ENCODE measurements at places on chromosomes 1 and 21. TPM values are rescaled to one million over a fixed set of nuclear protein-coding genes. Genes with fewer than 3 reads are reported as not detected.

DNA sequence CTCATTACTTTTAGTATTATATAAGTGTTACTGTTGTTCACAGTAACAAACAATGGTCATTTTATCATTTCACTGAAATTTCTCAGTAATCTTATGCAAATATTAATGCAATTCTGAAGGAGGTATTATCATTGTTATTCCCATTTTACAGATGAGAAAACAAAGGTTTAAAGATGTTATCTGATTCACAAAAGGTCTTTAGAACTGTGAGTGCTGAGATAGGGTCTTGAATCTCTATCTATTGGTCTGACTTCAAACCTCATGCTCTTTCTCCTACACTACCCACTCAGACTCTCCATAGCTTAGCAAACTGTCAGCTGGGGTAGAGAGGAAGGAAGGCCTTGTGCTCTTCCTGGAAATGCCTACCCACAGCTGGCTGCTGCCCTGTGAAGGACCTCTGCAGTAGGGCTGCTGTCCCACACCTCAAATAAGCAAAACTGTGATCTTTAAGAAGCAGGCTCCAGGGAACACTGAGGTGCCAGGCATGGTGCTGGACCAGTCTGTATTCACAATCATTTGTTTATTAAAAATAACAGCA is 6.2 kb upstream of the OSCP1 start:
- no peak overlapping the region for H3K27ac ChIP-seq
- H3K27me3 ChIP-seq, result no peaks in the 10 kb centered on the region
- H3K4me3 ChIP-seq, result no peak overlapping the region
- H3K4me1 ChIP-seq, result no peaks in the 10 kb centered on the region
- H3K36me3 ChIP-seq, result peaks cover 38% of the 10 kb centered on the region
- no peak for DNase-seq

DNA sequence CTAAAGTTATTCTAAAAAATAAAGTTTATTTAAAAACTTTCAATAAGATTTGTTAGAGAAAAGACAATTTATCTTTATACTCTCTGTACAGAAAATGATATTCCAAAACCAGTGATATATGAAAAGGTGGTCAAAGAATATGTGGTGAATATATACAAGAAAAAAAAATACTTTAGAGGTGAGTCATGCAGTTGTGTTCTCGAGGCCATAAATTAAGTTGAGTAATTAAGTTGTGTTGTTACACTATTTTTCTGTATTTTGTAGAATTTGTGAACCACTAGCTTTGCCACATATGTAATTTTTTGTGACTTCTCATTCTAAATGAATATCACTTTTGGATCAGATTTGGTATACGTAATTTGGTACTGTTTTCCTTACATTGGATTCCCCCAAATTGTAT is 23.6 kb upstream of the DUSP10 start:
- no peaks in the 10 kb centered on the region for H3K36me3 ChIP-seq
- H3K4me1 ChIP-seq, result no peaks in the 10 kb centered on the region
- no peak overlapping the region for H3K4me3 ChIP-seq
- H3K27me3 ChIP-seq, result no peaks in the 10 kb centered on the region
- no peak for DNase-seq

DNA sequence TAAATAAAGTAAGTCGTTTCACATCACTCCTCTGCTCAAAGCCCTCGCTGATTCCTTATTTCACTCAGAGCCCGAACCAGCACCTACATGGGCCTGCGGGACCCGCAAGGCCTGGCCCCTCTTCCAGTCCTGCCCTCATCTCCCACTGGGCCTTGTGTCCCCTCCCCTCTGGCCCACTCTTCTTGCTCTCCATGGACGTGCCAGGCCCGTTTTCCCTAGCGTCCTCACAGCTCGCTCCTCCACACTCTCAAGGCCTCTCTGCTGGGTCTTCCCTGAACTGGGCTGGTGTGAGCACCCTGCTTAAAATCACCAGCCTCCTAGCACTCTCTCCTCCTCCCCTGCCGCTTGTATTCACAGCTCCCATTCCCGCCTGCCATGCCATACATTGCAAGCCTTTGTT is 237.9 kb downstream of the FOXD2 start:
- DNase-seq, result peak; percentile 9
- no peaks in the 10 kb centered on the region for H3K27me3 ChIP-seq
- H3K27ac ChIP-seq, result no peak overlapping the region

Gene TFF3
- polyA plus RNA-seq, result 4.1 TPM

GRCh38 chr1:151935154-151935553 is 25.8 kb upstream of the THEM4 start:
- peaks cover 7% of the 10 kb centered on the region for H3K4me1 ChIP-seq
- no peak for DNase-seq
- no peaks in the 10 kb centered on the region for H3K36me3 ChIP-seq
- H3K27ac ChIP-seq, result no peak overlapping the region
- no peak overlapping the region for H3K4me3 ChIP-seq

Gene RIPPLY3
- polyA plus RNA-seq, result 0.21 TPM

GRCh38 chr1:23643736-23644554 is 47.7 kb upstream of the RPL11 start:
- DNase-seq, result no peak
- H3K27me3 ChIP-seq, result no peaks in the 10 kb centered on the region
- H3K4me1 ChIP-seq, result no peaks in the 10 kb centered on the region
- no peak overlapping the region for H3K4me3 ChIP-seq
- H3K36me3 ChIP-seq, result no peaks in the 10 kb centered on the region

GRCh38 chr1:168469690-168470089 is 74.1 kb downstream of the XCL2 start:
- H3K4me3 ChIP-seq, result no peak overlapping the region
- no peak overlapping the region for H3K27ac ChIP-seq
- no peak for DNase-seq
- no peaks in the 10 kb centered on the region for H3K27me3 ChIP-seq
- no peaks in the 10 kb centered on the region for H3K4me1 ChIP-seq
- H3K36me3 ChIP-seq, result no peaks in the 10 kb centered on the region

DNA sequence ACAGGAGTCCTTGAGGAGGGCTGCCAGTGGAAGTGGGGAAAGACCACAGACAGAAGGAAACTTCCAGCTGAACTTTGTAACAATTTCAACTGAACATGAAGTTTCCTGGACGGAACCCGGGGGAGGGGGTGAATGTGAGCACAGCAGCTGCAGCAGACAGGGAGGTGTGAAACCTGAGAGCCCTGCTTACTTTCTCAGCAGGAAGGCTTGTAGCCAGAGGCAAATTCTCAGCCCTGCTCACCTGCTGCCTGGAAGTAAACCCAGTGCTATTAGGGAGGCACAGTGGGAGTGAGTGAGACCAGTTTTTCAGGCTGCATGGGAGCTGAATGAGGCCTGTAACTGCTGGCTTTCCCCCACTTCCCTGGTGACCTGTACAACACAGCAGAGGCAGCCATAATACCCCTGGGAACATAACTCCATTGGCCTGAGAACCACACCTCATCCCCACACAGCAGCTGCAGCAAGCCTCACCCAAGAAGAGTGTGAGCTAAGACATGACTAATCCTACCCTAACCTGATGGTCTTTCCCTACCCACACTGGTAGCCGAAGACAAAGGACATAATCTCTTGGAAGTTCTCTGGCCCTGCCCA is 9.6 kb upstream of the SPRR2F start:
- no peak overlapping the region for H3K4me3 ChIP-seq
- H3K36me3 ChIP-seq, result no peaks in the 10 kb centered on the region
- no peak for DNase-seq
- H3K27me3 ChIP-seq, result no peaks in the 10 kb centered on the region
- H3K27ac ChIP-seq, result no peak overlapping the region

GRCh38 chr1:81406292-81406999 is 394.3 kb upstream of the ADGRL2 start:
- no peak overlapping the region for H3K27ac ChIP-seq
- no peaks in the 10 kb centered on the region for H3K36me3 ChIP-seq
- no peaks in the 10 kb centered on the region for H3K27me3 ChIP-seq
- no peak overlapping the region for H3K4me3 ChIP-seq
- no peaks in the 10 kb centered on the region for H3K4me1 ChIP-seq
- DNase-seq, result no peak

Gene MATN1
- not detected for polyA plus RNA-seq

DNA sequence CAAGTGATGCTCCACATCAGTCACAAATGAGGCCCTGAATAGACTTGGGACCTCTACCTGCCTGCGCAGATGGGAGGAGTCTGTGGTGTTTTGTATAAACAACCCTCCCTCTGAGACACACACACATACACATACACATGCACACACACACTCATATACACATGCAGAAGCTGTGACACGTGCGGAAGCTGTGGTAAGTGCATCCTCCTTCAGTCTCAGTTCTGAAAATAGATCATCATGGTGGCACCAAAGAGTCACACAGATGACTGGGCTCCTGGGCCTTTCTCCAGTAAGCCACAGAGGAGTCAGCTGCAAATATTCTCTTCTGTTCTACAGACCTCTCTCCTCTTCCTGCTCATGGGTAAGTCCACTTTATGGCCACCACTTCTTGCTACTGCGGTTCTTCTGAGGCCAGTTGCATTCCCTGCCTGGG is at the start of gene LY9:
TSS of gene LY9 (plus strand) at position 224 of the 433 bp plus-strand sequence. CDS start at position 238, 14 bp downstream.
- DNase-seq, result no peak
- H3K4me3 ChIP-seq, result no peak within 1 kb of the TSS
- H3K27me3 ChIP-seq, result no peaks in the 10 kb centered on the region

Gene ATP1A4
- polyA plus RNA-seq, result not detected

Gene OR2T2
- not detected for polyA plus RNA-seq

Gene FCRL5
- 0.72 TPM for polyA plus RNA-seq

Gene OR2L3
- not detected for polyA plus RNA-seq

Gene PTPRC
- polyA plus RNA-seq, result 7.3 TPM

- peak overlapping the region; percentile 79 for H3K27ac ChIP-seq
- H3K4me3 ChIP-seq, result peak overlapping the region; percentile 43
- H3K27me3 ChIP-seq, result no peaks in the 10 kb centered on the region
- H3K36me3 ChIP-seq, result no peaks in the 10 kb centered on the region
- H3K4me1 ChIP-seq, result peaks cover 14% of the 10 kb centered on the region
- DNase-seq, result no peak
Observed at GRCh38 chr1:146051452-146051851, 29.9 kb upstream of the HJV start.

DNA sequence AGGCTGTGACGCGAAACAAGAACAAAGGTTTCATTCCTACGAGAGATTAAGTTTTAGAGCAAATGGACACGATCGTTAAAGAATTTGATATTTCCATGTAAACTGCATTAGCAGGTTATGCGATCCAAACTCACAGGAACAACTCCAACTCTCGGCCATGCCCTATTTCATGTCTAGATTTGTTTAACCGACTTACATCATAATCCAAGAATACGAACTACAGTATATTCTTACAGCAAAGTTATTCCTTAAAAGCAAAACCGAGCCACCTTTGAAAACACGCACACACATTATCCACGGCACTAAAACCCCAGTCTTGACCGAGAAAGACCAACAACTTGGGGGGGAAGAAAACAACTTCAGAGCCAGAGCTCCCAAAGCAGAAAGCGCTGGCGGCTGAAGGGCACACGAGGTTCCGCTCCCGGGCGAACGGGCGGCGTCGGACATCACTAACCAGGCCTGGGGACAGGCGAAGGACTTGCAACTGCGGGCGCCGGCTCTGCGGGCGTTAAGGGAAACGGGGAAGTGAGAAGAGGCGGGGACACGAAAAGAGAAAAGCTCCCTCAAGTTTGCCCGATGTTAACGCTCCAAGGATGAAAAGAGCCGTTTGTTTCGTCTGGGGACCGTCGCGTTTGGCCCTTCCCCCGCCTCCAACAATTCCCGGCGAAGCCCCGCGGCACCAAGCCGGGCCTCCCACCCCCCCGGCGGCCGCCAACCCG is 690 bp downstream of the B3GALNT2 start:
- H3K27me3 ChIP-seq, result no peaks in the 10 kb centered on the region
- H3K36me3 ChIP-seq, result no peaks in the 10 kb centered on the region
- peaks cover 4% of the 10 kb centered on the region for H3K4me1 ChIP-seq

Gene TAL1
- 1.2 TPM for polyA plus RNA-seq

Gene S100A4
- 17.1 TPM for polyA plus RNA-seq

Gene FMO2
- 1.4 TPM for polyA plus RNA-seq

DNA sequence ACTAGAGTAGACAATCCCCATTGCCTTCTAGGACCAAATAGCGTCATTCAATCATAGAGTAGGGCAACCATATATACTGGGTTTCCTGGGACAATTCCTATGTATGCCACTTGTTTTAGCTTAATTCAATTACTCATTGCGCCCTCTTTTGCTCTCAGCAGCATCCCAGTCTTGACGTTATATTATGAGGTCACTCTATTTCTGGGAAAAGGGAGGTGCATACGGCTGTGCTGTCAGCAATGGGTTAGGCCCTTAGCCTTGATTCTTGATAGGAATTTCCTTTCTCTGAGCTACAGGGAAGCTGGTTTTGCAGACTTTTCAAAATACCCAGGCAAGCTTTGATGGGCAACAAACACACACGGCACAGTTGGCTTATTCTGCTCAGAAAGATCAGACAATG is 4.4 kb upstream of the KAZN start:
- no peak overlapping the region for H3K4me3 ChIP-seq
- H3K4me1 ChIP-seq, result peaks cover 5% of the 10 kb centered on the region
- no peak overlapping the region for H3K27ac ChIP-seq
- peaks cover 9% of the 10 kb centered on the region for H3K27me3 ChIP-seq
- no peak for DNase-seq
